ENCODE measurements at places on chromosomes 13 and 19.

GRCh38 chr19:5953680-5954213 lies 24.2 kb downstream of the RANBP3 start:
- DNase-seq, result no peak

GRCh38 chr13:78061806-78062205 lies 143.2 kb upstream of the EDNRB start:
- DNase-seq, result no peak

- no peak for DNase-seq
Measured at GRCh38 chr19:34493038-34493648, 11.6 kb downstream of the WTIP start.

- no peak for DNase-seq
Measured at GRCh38 chr19:41354343-41354953, 726 bp upstream of the TGFB1 start.

GRCh38 chr13:23806874-23807526 lies 82.2 kb downstream of the MIPEP start:
- no peak for DNase-seq

- no peak for DNase-seq
Measured at GRCh38 chr13:49580980-49581680, 4.2 kb downstream of the RCBTB1 start.

DNA sequence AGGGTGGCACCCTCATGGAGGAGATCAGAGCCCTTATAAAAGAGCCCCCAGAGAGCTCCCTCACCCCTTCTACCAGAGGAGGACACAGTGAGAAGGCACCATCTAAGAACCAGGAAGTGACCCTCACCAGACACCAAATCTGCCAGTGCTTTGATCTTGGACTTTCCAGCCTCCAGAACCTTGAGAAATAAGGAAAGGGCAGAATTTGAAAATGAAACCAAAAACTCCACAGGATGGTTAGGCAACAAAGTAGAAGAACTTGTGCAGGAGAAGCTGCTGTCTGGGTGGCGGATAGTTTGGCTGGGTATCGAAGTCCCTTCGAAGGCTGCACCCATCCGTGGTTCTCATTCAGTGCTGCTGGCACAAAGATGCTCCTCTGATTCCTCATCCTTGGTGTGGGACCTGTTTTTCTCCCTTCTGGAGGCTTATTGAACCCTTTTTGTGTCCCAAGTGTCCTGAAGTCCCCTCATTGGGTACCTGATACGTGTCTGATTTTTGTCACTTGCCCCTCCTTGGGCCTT lies 130.8 kb downstream of the KDM4B start:
- DNase-seq, result no peak

DNA sequence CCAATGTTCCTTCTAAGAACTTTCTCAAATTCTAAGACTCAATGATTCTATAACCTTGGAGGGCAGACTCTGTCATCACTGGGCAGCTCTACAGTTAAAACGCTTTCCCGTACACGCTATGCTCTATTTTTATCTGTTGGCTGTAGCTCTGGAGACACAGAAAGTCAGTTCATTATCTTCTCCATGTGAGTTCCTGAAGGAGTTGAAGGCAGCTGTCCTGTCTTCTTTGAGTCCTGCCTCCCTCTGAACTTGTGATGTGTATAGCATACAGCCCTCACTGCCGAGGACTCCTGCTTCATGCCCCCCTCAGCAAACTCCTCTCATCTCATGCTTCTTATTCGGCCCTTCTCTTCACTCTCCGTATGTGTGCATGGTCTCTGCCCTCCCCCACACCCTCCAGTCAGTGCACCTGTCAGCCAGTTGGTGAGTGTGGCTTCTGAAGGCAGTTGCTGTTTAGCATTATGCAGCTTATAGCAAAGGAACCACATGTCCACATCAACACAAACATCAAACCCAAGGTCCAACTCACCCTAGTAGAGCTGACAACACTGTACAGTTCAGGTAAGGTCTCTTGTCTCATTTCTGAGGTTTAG lies 504.9 kb downstream of the DIAPH3 start:
- DNase-seq, result no peak

DNA sequence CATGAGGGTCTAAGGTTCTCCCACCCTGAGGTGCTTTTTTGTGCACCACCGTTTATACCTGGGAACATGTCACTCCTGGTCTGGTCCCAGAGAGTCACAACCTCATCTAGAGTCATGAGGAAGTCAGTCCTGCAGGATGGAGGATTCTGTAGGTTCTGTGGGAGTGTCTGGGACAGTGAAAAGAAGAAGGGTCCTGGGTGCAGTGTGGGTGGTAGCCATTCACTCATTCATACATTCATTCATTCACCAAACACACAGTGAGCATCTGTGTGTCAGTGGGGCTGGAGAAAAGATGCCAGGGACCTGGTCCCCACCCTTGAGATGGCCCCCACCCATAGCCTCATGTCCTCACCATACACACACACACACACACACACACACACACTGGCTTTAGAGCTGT lies 8.7 kb upstream of the CEACAM18 start:
- no peak for DNase-seq

DNA sequence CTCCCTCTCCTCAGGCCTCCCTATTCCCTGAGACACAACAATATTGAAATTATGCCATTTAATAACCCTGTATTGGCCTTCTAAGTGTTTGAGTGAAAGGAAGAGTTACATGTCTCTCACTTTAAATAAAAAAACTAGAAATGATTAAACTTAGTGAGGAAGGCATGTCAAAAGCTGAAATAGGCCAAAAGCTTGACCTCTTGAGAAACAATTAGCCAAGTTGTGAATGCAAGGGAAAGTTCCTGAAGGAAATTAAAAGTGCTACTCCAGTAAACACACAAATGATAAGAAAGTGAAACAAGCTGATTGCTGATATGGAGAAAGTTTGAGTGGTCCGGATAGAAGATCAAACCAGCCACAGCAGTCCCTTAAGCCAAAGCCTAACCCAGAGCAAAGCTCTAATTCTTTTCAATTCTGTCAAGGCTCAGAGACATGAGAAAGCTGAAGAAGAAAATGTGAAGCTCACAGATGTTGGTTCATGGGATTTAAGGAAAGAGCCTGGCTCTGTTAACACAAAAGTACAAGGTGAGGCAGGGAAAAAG lies 127.6 kb downstream of the TNFRSF19 start:
- DNase-seq, result peak; percentile 30

- DNase-seq, result no peak
Measured at GRCh38 chr19:29478578-29479565, 46.9 kb upstream of the VSTM2B start.

GRCh38 chr13:93225610-93226009 lies 997 bp upstream of the GPC6 start:
- DNase-seq, result no peak

GRCh38 chr13:79483086-79483706 lies 2.2 kb downstream of the NDFIP2 start:
- DNase-seq, result peak; percentile 52
